GM23248 (cell line): ENCODE measurements at places on chromosomes 16 and 17. TPM values are rescaled to one million over a fixed set of nuclear protein-coding genes. Genes with fewer than 3 reads are reported as not detected.

DNA sequence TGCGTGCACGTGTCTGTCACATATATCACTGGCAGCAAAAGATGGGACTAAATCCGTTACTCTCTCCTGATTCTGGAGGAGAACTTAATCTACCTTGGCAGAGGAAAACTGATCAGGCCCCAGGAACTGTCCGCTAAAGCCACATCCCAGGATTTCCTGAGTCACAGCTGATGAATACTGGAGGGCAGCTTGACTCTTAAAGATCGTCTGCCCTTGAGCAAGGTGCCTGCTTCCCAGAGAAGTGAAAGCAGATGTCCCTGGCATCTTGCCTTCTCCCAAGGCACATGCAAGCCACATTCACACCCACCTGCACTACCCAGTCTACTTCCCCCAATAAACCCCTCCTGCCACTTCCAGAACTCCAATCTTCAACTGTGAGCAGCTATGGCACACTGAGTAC, 99.8 kb downstream of the CPPED1 start:
- DNase-seq, result peak; percentile 31

DNA sequence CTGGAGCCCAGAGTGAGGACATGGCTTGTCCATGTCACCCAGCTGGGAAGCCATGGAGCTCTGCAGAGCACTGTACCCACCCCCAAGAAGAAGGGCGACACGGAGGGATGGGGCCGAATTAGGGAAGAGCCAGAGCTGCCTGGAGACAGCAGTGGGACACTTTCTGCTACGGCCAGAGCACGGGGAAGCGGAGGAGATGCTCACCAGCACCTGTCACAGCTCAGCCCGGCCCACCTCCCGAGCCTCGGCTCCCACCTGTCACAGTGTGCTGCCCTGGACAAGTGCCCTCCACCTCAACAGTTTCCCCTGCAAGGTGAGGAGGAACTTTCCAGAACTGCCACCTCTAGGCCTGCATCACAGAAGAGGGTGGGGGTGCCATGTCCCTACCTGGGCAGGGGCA, 36.4 kb downstream of the PEMT start:
- DNase-seq, result no peak

- no peak for DNase-seq
Measured at GRCh38 chr16:71453036-71453435, 9.0 kb downstream of the ZNF23 start.

DNA sequence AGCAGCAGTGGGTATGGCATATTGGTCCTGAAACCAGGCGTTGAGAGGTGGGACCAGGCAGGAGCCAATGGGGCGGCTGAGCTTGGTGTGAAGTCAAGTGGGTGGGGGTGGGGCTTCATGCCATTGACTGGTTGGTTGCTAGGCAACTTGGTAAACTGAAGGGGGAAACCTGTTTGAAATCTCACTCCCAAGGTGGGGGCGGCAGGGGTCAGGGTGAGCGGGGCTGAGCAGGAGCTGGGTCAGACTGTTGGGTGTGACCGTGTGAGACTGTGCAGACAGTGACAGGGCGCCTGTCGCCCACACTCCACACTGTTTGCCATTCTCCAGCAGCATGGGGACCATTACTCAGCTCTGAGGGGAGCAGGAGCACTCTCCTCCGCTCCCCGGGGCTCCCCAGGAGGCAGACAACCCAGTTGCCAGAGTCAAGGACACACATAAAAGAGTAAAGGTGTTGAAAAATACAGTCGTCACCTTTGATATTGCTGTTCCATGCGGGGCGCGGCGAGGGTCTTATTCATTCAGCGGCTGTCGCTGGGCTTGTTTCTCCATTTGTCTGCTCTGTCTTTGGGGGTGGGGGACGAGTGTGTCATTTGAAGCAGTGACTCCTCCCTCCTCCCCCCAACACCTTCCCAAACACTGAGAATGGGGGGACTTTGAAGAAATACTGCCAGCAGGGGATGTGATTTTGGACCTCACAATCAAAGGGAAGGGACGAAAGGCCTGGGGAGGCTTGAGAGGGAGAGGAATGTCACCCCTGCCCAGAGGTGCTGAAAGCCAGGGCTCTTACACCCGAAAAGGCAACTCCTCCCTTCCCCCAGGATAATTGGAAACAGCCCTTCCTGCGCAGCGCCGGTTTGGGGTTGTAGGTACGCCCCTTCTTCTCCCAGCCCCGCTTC, 1.2 kb upstream of the EFNB3 start:
- DNase-seq, result peak; percentile 84

DNA sequence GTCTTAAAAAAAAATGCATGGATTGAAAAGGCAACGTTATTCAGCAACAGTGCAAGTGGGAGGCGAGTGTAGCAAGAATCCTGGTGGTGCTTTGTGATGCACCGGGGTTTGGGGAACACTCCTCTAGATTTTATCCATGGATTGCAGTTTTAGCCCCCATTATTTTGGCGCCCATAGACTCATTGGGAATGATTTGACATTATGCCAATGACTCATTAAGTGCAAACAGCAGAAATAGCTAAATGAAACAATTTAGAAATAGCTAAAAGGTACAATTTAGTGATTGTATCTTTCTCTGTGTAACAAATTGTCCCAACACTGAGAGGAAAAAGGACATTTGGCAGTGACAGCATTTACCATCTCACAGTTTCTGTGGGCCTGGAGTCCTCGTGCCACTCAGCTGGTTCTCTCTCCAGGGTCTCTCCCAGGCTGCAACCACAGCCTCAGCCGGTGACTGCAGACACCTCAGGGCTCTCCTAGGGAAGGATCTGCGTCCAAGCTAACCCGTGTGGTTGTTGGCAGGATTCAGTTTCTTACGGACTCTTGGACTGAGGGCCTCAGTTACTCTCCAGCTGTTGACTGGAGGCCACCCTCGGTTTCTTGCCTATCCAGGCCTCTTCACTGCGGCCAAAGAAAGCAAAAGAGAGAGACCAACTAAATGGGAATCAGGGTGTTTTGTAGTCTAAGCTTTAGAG, 398.7 kb downstream of the SNX29 start:
- DNase-seq, result peak; percentile 39

The FOXC2 gene
- total RNA-seq, result 0.51 and 1.2 TPM in 2 replicates

DNA sequence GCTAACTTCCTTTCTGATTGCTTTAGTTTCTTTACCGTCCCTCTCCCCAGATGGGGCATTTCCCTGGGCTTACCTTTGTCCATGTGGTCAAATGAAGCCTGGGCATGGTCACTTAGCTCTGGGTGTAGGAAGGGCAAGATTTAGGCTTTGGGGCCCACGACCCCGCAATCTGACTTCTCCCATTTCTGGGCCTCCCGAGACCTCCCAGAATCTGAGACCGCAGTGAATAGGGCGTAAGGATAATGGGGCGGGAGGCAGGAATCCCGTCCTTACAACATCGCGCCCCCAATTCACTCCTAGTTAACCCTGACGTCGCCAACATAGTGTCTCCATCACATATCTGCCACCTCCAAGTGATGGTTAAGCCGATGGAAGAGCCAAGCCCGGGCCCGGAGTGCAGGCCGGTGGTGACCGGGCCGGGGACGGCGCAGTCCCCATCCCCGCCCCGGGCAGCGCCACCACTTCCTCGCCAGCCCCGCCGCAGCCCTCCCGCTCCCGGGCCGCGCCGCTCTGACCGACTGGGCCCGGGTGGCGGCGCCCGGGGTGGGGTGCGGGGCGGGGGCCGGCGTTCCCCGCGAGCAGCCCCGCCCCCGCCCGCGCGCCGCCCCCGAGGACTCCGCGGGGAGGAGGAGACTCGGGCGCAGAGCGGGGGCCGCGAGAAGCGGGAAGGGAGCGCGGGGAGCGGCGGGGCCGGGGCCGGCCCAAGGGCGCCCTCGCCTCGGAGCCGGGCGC, at the start of gene RHBDL3:
TSS of gene RHBDL3 (plus strand) at position 641 of the 732 bp plus-strand sequence. CDS start 358 bp downstream, outside the sequence.
- DNase-seq, result peak; percentile 39
